ENCODE measurements at places on chromosomes 3 and 15.

GRCh38 chr3:53850895-53851294, 4.5 kb downstream of the IL17RB start:
- no peak for DNase-seq

- no peak for DNase-seq
These were observed 130.1 kb downstream of the LRRK1 start for GRCh38 chr15:101049282-101049681.

DNA sequence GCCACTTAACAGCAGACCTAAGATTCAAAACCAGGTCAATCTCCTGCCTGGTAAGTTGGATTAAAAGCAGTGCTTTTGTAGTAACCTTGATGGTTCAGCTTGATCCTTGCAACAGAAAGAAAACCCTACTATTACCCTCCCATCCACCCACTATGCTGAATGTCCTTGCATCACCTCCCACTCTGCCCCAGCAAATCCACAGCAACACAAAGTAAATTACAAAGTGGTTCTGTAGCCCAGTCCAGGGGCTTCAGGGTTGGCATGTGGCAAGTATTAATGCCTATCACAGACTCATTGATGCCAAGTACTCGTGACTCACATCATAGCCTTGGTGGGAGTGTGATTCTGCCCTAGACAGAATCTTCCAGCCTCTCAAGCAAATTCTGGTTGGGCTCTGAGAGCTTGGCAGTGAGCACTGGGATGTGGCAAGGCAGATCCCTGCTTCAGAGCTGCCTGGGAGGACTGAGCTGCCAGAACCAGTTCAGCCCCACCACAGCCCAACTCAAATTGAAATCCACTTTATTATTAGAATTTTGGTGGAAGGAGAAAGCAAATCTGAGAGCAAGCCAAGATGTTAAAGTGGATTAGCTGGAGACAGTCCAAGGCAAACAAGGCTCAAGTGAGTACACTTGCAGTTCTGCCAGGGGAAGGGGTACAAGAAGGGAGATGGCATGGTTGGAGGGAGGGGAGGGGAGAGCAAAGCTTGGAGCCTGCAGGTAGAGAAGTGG, 225.8 kb upstream of the UMPS start:
- DNase-seq, result no peak

DNA sequence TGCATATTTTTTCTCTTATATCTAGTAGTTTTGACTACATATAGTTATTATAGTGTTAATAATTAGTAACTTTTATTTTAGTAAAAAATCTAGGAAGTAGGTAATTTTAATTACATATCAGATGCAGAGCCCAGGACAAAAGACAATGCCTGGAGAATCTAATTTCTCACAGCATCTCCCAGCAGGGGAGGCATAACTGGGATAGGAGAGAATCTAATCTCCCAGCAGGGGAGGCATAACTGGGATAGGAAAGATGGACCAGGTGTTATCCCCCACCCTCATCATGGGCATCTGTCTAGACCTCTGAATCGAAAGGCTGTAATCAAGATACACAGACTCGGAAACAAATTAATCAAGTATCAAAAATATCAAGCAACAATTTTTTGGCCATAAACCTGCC, 58.2 kb downstream of the OSTN start:
- no peak for DNase-seq

- DNase-seq, result no peak
These were observed 193.2 kb downstream of the CLSTN2 start for GRCh38 chr3:140128217-140128616.

DNA sequence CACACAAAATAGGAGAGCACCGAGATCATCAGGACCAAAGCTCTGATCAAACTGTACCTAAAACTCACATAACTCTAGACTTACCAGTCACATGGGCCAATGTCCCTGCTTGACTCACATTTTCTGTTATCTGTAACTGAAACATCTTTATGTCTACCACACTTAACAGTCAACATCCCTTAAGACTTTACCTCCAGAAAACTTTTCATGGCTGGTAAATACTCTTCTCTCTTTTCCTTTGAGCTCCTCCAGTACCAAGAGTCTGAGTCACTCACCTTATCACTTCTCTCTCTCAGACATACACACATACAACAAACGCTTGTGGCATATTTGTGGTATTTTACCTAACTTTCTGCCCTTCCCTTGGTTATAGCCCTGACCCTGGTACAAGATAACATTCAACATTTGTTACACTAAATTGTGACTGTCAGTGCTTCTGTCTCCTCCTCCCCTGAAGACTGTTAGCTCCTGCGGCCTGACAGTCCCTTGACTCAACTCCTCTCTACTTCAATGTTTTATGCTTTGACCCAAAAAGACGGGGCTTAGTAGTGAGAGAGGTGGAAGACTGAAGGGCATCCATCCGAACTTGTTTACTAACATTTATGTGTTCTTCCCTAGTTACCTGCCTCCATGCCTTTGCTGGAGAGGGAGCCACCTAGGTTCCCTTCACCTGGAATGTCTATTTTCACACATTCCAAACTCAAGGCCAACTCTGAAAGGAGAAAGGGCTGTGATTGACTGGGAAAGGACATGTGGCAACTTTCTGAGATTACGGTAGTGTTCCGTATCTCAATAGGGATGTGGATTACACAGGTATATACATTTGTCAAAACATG, 3.7 kb upstream of the EFHB start:
- DNase-seq, result no peak

DNA sequence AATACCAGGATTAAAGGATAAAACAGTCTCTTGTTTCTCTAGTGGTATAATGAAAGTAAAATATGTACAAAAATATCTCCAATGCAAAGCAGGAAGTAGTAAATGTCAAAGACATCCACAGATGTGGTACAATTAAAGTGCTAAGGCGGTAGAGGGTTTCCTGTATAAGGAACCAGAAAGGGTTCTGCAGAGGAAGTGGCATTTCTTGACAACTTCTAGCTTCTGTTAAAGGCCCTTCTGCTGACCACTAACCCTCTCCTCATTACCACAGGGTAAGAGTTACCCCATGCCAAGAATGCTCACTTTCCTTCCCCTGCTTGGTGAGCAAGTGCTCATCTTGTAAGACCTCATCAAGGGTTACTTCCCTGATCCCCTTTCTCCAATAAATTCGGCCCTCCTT, 883.6 kb upstream of the NR2F2 start:
- no peak for DNase-seq

GRCh38 chr3:32403663-32404062, 12.0 kb downstream of the CMTM7 start:
- DNase-seq, result no peak

- no peak for DNase-seq
These were observed 273.2 kb downstream of the PDZRN3 start for GRCh38 chr3:73351423-73352071.

DNA sequence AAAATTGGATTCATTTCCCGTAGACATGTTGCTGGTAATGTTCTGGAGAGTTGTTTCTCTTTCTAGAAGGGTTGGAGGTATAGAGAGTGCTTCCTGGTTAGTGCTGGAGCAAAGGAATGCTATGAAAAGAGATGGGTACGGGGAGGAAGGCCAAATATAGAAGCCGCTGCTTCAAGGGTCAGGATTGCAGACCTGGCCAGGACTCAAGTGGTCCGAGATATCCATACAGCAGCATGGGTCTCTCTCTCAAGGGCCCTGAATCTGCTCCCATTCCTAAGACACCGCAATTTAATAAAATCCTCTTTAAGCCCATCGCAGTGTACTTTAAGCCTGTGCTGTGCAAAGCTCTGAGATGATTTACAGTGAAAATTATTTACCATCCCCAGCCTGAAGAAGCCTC, 287.0 kb downstream of the FAM43A start:
- no peak for DNase-seq

GRCh38 chr15:58705105-58705504, 44.4 kb downstream of the ADAM10 start:
- DNase-seq, result no peak

GRCh38 chr15:45795440-45796069, 160.7 kb downstream of the SQOR start:
- DNase-seq, result no peak

- DNase-seq, result no peak
These were observed 1324.6 kb downstream of the NSUN3 start for GRCh38 chr3:95387242-95388021.

DNA sequence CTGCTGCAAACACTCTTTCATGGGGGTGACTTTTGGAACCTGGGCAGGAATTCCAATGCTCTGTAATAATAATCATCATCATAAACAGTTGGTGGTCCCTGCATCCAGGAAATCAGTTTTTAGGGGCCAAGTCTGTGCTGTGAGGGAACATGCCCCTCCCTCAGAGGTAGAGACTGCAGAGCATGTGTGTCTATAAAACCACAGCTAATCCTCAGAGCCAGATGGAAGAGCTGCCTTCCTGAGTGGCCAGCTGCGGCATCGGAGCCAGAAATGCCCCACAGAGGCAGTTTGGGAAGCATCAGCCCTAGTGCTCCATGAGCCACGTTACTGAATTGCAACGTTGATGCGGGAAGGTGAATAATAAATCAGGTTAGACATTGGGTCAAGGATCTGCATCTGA, 12.9 kb upstream of the TPM1 start:
- no peak for DNase-seq

- no peak for DNase-seq
These were observed 10.0 kb upstream of the MBNL1 start for GRCh38 chr3:152258448-152259393.

- DNase-seq, result no peak
These were observed 532.8 kb upstream of the TGFBR2 start for GRCh38 chr3:30073622-30074021.

- DNase-seq, result no peak
These were observed 274.9 kb upstream of the DCBLD2 start for GRCh38 chr3:99176169-99176964.

DNA sequence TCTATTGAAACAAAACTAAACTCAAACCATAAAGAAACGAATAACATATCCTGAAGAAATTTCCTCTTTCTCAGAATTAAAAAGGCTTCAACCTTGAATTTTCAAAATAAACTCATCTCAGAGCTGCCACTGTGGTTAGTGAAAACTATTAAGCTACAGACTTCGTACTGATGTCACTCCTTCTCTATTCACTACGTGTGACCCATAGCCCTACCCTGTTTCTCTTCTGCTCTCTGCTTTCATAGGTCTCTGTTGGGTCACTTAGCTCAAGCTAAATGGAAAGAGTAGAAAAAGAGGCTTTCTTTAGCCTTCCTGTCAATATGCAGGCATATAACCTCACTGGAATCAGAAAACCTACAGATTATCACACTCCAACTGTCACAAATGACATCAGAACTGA, 126.6 kb upstream of the MME start:
- DNase-seq, result no peak

DNA sequence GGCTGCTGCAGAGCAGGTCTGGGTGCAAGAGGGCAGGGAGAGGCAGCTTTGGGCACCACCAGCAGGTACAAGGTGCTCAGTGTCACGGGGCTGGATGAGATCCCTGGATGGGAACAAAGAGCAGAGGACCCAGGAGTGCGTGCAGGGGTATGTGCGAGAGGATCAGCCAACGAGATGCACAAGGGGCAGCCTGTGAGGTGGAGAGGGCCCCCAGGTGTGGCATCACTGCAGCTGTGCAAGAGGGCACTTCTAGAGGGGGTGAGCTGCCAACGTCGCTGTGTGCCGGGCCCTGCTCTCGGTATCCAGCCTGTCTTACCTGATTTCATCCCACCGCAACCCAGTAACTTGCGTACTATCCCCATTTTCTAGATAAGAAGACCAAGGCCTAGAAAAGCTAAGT, 67.3 kb upstream of the SNRPA1 start:
- no peak for DNase-seq

- DNase-seq, result no peak
These were observed 73.6 kb downstream of the EEFSEC start for GRCh38 chr3:128226795-128227395.

GRCh38 chr15:98866511-98866910, 141.1 kb downstream of the PGPEP1L start:
- DNase-seq, result no peak

DNA sequence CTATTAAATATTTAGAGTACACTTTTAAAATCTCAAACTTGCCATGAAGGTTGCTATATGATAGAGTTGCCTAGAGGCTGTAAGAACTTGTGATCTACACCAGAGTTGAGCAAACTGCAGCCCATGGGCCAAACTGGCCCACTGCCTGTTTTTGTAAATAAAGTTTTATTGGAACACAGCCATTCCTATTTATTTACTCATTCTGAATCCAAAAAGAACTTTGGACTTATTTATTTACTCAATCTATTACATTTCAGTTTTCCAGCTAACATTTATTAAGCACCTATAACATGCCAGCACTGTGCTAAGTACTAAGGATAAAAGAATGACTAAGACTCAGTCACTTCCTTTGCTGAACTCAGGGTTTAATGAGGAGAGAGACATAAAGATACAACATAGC, 403.6 kb downstream of the ERC2 start:
- no peak for DNase-seq

GRCh38 chr15:90200534-90201129, 498 bp upstream of the SEMA4B start:
- DNase-seq, result no peak

- no peak for DNase-seq
These were observed 10.3 kb upstream of the COPG1 start for GRCh38 chr3:129238945-129239705.

DNA sequence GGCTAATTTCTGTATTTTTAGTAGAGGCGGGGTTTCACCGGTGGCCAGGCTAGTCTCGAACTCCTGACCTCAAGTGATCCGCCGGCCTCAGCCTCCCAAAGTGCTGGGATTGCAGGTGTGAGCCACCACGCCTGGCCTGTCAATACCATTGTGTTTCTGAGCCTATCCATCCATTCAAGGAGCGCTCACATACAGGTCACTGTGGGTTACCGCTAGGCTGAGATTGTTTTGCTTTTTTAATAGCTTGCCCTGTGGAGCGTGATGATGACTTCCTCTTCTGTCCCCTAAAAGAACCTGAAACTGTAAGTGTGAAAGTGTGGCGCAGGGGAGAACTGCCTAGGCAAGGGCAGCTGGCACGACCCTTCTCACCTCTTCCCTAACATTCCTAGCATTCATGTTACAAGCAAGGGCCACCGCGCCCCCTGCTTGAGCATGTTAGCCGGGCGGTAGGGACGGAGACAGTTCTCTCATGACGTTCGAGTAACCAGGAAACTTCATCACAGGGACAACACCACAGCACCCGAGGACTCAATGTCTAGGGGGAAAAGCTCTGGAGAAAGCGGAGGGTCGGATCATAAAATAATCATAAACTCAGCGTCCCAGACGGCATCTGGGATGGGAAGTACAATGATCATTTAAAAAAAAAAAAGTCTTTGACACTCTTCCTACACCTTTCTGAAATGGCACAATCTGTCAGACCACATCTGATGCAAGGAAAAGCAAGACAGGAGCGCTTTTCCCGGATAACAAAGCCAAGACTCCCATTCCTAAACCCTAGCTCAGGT, 790 bp downstream of the LAMP3 start:
- no peak for DNase-seq

- no peak for DNase-seq
These were observed 412.7 kb downstream of the CNTN4 start for GRCh38 chr3:2511356-2511755.

GRCh38 chr3:94402126-94402525, 339.3 kb downstream of the NSUN3 start:
- DNase-seq, result no peak

All from activated T-helper 1 cell treated with anti-CD3 and anti-CD28 coated beads, Interleukin-2, amount 50 U/mL, for 16 hours (primary cell).